Activated T-helper 1 cell treated with anti-CD3 and anti-CD28 coated beads, Interleukin-2, amount 50 U/mL, for 16 hours (primary cell): ENCODE measurements at places on chromosomes 2 and 18.
A peak's percentile ranks its signal among the peaks of the same experiment; 100 is the strongest.

DNA sequence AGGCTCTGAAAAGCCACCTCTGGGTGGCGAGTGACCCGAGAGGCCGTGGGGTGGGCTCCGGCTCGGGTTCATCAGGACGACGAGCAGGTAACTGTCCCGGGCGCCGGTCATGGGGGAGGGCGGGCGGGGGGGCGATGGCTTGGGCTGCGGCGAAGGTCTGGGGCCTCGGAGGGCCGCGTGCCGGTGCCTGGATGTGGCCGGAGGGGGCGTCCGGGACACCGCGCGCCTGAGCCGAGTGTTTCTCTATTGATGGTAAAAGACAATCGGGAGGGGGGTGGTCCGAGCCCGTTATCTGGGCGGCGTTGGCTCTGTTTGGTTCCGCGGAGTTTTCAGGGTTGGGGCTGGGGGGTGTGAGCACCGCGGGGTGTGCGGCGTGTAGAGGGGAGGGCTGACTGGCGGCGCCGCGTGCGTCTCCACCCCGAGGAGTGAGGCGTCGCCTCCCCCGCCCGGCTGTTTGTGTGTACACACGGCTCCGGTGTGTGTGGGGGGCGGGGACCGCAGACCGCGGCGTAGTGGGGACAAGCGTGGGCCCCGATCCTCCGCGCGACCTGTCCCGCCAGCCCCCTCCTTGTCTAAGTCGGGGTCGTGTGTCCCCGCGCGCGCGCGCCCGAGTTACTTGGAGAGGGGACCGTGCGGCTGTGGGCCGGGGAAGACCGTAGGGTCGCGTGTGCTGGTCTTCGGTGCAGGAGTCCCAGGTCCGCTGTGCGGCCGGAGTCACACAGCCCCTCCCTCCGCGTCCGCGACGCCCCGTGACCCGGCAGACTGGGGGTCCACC is 1.6 kb downstream of the CTIF start:
- peak; percentile 37 for DNase-seq

- DNase-seq, result no peak
Measured at GRCh38 chr2:55721596-55722215, 28.1 kb upstream of the PNPT1 start.

- DNase-seq, result no peak
Measured at GRCh38 chr2:217835931-217836891, 166.6 kb downstream of the TNS1 start.

DNA sequence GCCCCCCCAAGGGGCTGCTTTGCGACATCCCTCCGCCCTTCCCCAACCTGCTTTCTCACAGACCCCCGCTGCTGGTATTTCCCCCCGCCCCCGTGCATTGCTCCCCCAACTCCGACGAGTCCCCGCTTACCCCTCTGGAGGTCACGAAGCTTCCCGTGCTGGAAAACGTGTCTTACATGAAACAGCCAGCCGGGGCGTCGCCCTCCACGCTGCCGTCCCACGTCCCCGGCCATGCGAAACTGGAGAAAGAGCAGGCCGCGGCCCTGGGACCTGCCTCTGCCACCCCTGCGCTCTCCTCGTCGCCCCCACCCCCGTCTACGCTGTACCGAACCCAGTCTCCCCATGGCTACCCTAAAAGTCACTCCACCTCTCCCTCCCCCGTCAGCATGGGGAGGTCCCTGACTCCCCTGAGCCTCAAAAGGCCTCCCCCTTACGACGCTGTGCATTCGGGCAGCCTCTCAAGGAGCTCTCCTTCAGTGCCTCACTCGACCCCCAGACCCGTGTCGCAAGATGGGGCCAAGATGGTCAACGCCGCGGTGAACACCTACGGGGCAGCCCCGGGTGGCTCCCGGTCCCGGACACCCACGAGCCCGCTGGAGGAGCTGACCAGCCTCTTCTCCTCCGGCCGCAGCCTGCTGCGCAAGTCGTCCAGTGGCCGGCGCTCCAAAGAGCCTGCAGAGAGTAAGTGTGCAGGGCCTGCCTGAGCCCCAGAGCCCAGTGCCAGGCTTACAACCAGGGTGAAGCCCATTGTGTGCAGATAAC is 183.0 kb downstream of the NYAP2 start:
- DNase-seq, result no peak

GRCh38 chr2:192414794-192415193 is 220.1 kb upstream of the TMEFF2 start:
- DNase-seq, result no peak

- no peak for DNase-seq
Measured at GRCh38 chr2:51387235-51387634, 355.3 kb upstream of the NRXN1 start.

DNA sequence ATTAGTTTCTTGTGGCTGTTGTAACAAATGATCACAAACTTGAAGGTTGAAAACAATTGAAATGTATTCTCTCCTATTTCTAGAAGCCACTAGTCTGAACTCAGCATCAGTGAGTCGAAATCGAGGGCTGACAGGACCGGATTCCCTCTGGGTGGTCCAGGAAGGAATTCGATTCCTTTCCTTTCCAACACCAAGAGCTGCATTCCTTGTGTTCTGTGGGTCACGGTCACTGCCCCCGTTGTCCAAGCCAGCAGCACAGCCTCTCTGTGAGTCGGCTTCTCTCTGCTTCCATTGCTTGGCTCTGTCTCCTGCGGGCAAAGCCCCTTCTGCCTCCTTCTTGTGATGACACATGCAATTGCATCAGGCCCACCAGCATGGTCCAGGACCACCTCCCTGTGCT is 67.3 kb downstream of the SMIM21 start:
- DNase-seq, result no peak

- DNase-seq, result no peak
Measured at GRCh38 chr2:189582140-189582808, 1.7 kb upstream of the SLC40A1 start.

- no peak for DNase-seq
Measured at GRCh38 chr18:72261590-72261989, 282.6 kb downstream of the CBLN2 start.

DNA sequence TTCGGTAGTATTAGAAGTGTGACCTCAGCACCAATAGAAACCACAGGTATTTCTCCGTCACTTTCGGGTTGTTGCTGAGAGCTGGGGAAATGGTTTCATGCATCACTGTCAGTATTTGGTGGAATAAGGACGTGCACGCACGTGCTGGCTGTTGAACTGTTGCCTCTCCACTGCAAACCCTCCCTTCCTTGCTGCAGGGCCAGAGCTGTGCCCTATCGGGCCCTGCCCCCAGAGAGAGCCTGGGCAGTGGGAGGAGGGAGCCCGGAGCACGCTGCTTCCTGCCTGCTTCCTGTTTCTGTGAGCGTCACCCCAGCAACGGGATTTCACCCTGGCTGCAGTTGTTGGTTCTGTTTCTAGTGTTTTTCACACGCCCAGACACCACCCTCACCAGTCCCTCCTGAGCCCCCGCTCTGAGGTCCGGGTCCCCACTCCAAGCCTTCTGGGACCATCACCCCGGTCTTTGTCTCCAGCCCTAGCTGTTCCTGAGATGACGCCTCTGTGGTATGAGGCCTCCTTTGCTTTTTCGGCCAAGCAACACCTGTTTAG is 47.4 kb downstream of the LRRFIP1 start:
- DNase-seq, result peak; percentile 75

DNA sequence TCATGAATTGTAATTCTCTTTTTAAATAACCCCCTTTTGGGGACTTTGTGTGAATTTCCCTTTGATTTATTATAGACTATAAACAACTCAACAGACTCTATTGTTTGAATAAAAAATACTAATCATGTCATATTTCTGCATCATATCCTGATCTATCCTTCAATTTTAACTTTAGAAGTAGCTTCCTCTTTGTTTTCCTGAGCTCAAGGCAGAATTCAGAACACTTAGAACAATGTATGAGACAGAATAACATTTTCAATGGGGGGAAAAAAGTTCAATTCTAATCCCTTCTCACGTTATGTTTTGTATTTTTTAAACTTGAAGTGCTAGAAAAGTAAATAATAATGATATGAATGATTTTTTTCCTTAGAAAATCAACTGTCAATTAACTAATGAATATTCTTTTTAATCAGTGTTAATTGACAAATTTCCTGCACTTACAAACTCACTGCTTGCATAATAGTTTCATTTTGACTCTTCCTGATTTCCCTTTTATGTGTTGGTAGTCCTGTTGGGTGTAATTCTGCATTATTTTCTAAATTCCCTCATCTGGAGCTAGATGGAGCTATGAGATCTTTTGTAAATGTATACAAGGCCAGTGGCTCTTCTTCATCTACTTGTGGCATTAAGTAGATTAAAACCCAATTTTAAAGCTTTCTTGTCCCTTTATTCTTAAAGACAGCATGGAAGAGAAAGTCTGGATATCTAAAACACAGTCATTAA is 326.1 kb downstream of the PARD3B start:
- DNase-seq, result no peak

- DNase-seq, result no peak
Measured at GRCh38 chr18:62033756-62034155, 140.9 kb upstream of the RNF152 start.

DNA sequence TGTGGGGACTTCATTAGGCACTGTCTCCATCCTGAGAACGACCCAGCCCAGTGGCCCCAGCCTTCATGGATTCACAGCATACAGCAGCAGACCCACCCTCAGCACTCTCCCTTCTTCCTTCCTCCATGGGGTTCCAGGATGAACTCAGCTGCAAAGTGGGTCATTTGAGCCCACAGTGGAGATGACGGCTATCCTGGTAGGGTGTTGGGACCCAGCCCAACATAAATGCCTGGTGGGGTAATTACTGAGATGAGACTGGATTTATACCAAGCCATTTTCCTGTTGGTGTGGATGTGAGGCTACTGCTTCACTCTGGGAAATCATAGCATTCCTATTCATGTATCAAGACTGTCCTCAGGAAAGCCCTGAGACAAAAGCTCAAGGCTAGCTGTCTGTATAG is 536.7 kb upstream of the TNP1 start:
- no peak for DNase-seq

- DNase-seq, result no peak
Measured at GRCh38 chr2:118055512-118056164, 32.6 kb upstream of the INSIG2 start.

GRCh38 chr2:15751477-15751876 is 159.8 kb downstream of the DDX1 start:
- DNase-seq, result no peak

GRCh38 chr2:84494070-84494469 is 22.2 kb upstream of the DNAH6 start:
- no peak for DNase-seq

DNA sequence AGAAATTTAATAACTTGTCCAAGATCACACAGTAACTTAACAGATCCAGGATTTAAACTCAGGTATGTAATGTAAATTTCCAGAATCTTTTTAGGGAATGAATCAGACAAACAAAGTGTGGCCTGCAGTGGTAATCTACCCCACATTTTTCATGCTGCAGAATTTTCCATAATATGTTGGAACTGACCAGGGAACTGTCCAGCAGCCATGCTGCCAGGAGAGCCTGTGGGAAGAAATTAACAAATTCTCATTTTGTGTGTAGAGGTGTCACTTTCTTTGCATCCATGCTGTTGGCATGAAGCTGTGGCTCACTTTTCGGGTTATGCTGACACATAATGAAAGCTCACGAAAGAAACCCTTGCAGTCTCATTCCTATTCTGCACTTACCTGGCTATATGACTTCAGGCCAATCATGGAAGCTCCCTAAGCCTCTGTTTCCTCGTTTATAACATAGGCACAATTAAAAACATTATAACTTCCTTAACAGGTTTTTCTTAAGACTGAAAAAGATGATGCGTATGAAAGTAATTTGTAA is 54.7 kb downstream of the CDKL4 start:
- DNase-seq, result no peak
